CD14-positive monocyte (primary cell): ENCODE measurements at places on chromosomes 11 and 22.

GRCh38 chr11:37124384-37124783 is 526.3 kb upstream of the RAG2 start:
- no peak for DNase-seq

DNA sequence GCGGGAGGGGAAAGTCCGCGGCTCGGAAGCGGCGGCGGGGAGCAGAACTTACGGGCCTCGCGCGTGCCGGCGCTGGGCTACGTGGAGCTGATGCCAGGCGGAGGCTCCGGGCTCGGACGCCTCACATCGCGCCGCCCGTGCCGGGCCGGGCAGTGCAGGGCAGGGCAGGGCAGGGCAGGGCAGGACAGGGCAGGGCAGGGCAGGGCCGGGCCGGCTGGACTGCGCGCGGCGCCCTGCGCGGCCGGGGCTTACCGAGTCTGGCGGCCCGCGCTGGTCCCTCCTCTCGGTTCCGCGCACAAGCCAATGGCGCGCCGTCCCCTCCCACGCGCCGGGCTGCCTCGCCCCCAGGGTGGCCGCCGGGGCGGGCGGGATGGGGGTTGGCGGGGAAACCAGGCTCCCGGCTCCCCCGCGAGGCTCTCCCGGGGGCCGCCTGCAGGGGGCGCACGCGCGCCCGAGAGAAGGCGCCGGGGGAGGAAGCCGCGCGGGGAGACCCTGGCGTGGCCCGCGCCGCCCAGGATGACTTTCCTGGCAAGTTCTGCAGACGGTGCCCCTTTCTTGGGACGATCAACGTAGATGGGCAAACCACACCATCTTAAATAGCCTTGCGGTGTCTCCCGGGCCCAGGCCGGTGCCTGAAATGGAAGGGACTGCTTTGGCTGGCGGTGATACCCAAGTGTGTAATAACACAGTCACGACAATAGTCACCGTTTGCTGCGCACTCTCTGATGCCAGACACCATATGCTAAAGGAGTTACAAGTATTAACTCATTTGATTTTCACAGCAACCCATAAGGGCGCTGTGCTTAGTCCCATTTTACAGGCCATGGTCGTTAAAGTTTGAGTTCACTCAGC is at the start of gene TP53I11:
Gene TP53I11 (minus strand): TSS at position 259 of the 852 bp plus-strand sequence. CDS start 12,548 bp downstream, outside the sequence.
- DNase-seq, result peak; percentile 48

GRCh38 chr11:88341522-88342251 is 4.2 kb upstream of the CTSC start:
- no peak for DNase-seq

- DNase-seq, result no peak
Measured at GRCh38 chr11:69541501-69542313, 60.2 kb downstream of the LINC01488 start.

GRCh38 chr11:34988294-34989255 is 72.2 kb downstream of the PDHX start:
- no peak for DNase-seq

- DNase-seq, result no peak
Measured at GRCh38 chr22:23520863-23521440, 59.1 kb downstream of the IGLL1 start.

GRCh38 chr11:8533332-8533731 is 60.7 kb downstream of the STK33 start:
- no peak for DNase-seq

DNA sequence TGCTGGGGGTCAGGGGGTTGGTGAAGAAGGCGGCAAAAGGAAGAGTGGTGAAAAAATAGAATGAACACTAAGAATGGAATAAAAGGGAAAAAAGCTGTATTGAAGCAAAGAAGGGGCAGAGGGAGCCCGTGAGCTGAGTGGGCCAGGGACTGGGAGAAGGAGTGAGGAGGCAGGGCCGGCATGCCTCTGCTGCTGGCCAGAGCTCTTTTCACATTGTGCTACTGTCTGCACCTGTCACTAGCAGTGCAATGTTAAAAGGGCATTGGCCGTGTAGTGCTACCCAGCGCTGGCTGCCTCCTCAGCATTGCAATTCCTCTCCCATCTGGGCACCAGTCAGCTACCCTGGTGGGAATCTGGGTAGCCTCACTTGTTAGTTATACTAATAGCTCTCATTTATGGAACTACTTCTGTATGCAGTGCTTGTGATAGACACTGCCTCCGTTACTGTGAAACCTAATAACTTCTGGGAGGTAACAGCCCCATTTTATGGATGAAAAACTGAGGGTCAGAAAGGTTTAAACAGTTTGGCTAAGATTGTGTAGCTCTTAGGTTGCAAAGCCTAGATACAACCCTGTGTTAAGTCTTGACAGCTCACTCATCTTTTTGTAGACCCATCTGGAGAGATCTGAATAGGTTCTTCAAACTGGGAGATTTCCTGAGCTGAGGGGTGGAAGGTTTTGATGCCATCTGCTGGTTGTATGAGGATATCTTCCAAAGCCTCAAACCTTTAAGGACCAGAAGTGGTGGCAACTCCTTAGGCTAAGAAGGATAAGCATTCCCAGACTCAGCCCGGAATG is 8.5 kb downstream of the YPEL4 start:
- DNase-seq, result peak; percentile 51

DNA sequence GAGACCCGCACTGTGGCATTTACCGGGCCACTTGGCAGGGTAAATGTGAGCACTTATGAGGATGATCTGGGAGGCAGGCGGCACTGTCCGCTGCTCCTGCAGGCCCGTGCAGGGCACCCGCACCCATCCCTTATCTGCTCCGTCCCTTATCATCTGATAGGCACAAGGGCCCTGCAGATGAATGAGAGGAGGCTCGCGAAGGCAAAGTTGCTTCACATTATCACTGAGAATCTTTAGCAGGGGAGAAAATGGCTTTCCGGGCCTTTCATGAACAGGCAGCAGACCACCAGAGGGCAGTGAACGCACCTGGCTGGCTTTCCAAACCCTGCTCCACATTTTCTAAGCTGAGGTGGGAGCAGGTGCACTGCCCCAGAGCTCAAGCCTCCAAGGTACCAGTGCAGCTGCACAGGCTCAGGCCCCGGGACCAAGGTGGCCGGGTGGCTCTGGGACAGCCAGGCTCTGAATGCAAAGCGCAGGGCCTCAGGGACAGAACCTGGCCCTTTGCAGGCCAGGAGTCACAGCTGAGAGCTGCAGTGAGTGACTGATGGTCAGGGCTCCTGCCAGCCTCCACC is 165.6 kb downstream of the SHANK2 start:
- no peak for DNase-seq

GRCh38 chr11:32752001-32752400 is 42.5 kb downstream of the CCDC73 start:
- DNase-seq, result no peak

DNA sequence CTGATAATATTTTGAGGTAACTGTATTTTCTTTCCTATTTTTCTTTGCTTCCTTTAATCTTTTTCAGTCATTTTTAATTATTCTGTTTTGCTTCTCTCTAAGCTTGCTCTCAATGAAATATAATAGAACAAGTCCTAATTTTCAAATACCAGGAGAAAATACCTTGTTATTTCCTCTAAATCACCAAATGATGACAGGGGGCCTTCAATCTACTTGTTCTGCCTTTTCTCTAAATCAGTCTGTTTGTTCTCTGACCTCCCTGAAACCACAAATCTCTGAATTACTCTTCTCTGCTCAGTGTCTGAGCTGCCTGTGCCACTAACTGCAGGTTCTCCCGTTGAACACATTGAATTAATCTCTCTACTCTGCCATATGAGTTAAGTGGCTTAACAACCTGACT is 286.2 kb downstream of the C11orf87 start:
- DNase-seq, result no peak

GRCh38 chr11:87299041-87299481 is 261.3 kb downstream of the TMEM135 start:
- DNase-seq, result no peak

GRCh38 chr11:77589181-77589520 is 602 bp upstream of the AQP11 start:
- no peak for DNase-seq

- DNase-seq, result no peak
Measured at GRCh38 chr11:69818231-69818602, 999 bp downstream of the FGF3 start.

DNA sequence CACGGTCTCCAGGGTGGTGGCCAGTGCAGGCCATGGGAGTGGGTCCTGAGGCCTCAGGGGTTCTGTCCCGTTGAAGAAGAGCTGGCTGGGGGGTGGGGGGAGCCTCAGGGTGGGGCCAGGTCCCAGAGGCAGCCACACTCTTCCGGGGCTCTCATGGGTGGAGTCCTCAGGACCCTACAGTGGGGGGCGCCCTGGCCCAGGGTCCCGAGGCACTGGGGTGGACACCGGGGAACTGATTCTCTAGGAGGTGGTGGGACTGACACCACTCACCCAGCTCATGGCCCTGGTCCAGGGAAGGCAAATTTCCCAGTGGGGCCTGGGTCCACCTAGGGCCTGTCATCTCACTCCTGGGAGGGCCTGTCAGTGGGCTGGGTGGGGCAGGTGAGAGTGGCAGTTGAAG is 12.8 kb downstream of the GGT5 start:
- DNase-seq, result no peak

GRCh38 chr11:109221190-109221589 is 200.8 kb upstream of the C11orf87 start:
- no peak for DNase-seq

GRCh38 chr11:131002145-131002544 is 85.9 kb upstream of the SNX19 start:
- no peak for DNase-seq

GRCh38 chr11:73313652-73314051 is 5.6 kb downstream of the ARHGEF17 start:
- peak; percentile 31 for DNase-seq

DNA sequence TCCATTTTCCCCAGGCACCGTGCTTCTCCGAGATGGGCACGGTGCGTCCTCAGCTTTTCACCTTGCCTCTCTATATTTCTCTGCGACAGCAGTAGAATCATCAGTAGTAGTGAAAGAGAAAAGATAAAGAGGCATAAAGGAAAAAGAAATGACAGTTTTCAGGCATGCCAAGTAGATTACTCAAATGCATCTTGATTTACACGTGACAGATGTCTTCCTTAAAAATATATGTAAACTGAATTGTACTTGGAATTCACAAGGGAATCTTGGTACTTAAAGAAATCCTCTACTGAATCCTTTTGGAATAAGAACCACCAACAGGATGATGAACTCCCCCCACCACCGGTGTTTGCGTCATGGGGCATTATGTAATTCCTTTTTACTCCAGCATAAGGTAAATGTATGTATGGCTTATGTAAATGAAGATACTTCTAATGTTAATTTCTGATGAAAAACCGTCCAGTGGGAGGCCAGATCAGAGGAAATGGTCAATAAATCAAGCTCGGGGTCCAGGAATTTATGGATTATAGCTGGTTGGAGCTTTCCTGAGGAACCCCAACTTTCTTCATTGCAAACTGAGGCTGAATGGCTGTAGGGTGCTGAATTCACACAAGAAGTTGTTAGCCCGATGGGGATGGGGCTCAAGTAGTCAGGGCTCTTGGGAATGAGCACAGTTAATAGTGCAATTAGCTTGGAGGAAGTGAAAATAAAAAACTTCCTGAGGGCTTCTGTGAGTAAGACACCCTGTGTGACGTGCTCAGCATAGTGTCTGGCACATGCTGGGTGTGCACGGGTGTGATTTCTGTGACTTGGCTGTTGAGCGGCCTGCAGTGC is 630.4 kb downstream of the OPCML start:
- no peak for DNase-seq

DNA sequence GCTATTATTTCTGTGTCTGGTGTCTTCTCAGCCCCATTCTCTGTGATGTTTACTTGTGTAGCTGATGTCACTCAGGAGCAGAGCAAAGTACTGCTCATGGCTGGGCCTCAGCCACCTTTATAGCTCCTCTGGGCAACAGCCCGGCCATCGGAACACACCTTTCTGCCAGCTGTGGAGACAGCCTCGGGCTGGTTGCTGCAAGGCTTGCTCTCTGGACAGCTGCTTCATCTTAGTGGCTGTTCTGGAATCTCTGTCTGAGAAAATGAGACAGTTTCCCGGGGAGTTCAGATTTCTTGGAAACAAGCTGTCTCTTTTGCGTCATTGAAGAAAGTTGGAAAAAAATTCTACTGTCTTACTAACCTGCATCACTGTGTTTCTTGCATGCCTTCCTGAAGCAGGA is 20.0 kb downstream of the THY1 start:
- no peak for DNase-seq

GRCh38 chr22:26547426-26547825 is 35.2 kb upstream of the TFIP11 start:
- DNase-seq, result no peak

DNA sequence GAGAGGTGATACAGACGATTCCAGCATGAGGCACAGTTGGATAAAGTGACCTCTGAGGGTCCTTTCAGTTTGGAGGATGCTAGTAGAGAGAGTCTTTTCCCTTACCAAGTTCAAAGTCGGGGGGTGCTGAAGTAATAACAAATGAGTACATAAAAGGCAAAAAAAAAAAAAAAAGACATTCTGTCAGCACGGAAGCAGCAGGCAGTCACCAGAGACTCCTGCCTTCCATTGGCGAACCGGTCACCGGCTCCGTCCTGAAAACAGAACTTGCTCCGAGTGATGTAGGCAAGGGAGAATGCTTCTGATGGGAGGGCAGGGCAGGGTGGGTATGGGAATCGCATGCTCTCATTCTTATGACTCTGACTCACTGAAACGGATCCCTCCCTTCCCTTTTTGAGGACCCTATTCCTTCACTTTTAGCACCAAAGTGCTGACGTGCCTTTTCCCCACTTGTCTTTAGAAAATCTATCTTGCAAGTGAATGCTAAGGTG is 65.9 kb downstream of the PRR5L start:
- DNase-seq, result peak; percentile 83

- DNase-seq, result peak; percentile 68
Measured at GRCh38 chr22:38952281-38952993, 5.0 kb upstream of the APOBEC3A start.

DNA sequence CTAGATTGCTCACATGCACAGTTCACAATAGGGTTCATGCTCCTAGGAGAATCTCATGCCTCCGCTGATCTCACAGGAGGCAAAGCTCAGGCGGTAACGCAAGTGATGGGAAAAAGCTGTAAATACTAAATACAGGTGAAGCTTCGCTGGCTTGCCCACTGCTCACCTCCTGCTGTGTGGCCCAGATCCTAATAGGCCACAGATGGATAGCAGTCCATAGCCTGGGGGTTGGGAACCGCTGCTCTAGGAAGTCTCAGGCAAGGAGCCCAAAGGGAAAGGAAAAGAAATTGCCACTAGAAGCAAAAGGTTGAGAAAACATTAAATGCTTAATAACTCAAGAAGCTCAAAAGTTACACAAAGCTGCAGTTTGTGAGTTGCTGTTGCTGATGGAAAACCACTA is 3.2 kb upstream of the TRPC6 start:
- no peak for DNase-seq

DNA sequence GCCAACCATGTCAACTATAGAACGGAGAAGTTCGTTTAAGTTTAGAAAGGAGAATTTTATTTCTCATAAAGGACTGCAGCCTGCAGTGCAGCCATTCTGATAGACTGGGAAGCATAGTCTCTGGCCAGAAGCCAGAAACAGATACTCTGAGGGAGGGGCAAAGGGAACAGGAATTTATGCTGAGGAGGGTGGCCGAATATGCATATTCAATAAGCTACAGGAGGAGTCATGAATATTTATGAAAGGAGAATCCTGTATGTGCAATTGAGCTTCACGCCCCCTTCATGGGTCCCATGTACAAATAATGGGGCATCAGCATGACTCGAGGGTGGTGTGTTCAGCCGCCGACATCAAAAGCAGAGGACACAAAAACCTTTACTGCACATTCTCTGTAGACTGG is 199.9 kb downstream of the CWF19L2 start:
- no peak for DNase-seq
